ENCODE measurements at places on chromosomes 2 and 18.

GRCh38 chr18:23487738-23488570 lies 15.4 kb upstream of the RMC1 start:
- no peak for DNase-seq

GRCh38 chr2:20516646-20517341 lies 69.9 kb downstream of the RHOB start:
- no peak for DNase-seq

DNA sequence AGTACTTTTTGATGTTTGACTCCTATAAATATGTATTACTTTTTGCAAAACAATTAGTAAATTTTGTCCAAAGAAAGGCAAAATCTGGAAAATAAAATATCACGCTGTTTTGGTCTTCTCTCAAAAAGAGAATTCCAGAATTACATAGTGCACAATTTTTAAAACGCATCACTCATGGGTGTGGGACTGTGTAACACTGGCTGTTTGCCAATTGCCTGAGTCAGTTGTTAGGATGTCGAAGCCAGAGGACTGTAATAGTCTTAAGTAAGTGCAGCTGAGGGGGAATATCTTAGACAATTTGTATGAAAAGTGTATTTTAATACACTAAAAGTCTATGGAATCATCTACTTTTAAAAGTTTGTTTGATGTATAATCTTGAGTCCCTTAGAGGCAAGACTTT lies 24.1 kb upstream of the EPHA4 start:
- no peak for DNase-seq

DNA sequence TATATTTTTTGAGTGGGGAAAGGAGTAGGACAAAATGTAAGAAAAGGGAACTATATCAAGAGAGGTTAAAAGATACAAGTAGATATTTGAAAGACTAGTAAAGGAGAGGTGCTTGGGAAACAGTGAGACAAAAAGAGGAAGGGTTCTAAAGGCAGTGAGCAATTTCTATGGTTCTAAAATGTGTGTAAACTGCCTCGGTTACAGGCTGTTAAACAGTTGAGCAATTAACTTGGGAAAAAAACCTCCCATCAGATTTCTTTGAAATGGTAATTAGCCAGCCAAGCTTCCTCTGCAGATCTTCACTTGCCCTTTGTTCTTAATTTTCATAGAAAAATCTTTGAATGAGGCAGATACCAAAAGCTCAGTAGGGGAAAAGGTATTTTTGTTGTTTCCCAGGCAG lies 238.7 kb upstream of the KCNH7 start:
- DNase-seq: no peak

Data from activated T-helper 1 cell treated with Interleukin-2 at 50 U/mL for 16 hours (primary cell).